Psoas muscle (tissue), 8 donors: ENCODE measurements at places on chromosomes 13 and 19. TPM values are rescaled to one million over a fixed set of nuclear protein-coding genes. Genes with fewer than 3 reads are reported as not detected.

The LHB gene
- not detected for total RNA-seq

The NCAN gene
- total RNA-seq, result not detected

The TMEM190 gene
- total RNA-seq, result not detected

The RGCC gene
- 23.5 TPM for total RNA-seq

The LGALS7 gene
- total RNA-seq, result not detected

The TEKTIP1 gene
- total RNA-seq, result not detected

The PSG6 gene
- not detected for total RNA-seq

The CCL25 gene
- total RNA-seq, result not detected

The PLIN5 gene
- total RNA-seq, result 61.7 TPM

The ZNF837 gene
- total RNA-seq, result 0.26 TPM

The ZNF560 gene
- not detected for total RNA-seq

The FLT3LG gene
- 3.2 TPM for total RNA-seq

The ZNF525 gene
- total RNA-seq, result 1.3 TPM

The WASF3 gene
- 7.8 TPM for total RNA-seq

The ANGPTL4 gene
- 46.9 TPM for total RNA-seq

The MBD3L3 gene
- total RNA-seq, result not detected

The CGB8 gene
- not detected for total RNA-seq

The DKKL1 gene
- not detected for total RNA-seq

The NTF4 gene
- 1.8 TPM for total RNA-seq

The GPR183 gene
- total RNA-seq, result 1.0 TPM

The NFIX gene
- 220 TPM for total RNA-seq

The ZNF649 gene
- 5.0 TPM for total RNA-seq

The NTN5 gene
- not detected for total RNA-seq

The ZNF616 gene
- total RNA-seq, result 3.6 TPM

The ZNF584 gene
- 9.5 TPM for total RNA-seq

The FBXO17 gene
- total RNA-seq, result 2.2 TPM

The B3GNT8 gene
- total RNA-seq, result 1.9 TPM

The NUFIP1 gene
- total RNA-seq, result 4.7 TPM

The NCR1 gene
- 0.32 TPM for total RNA-seq

The LRP3 gene
- 20.5 TPM for total RNA-seq

The ZNF792 gene
- total RNA-seq, result 1.5 TPM

The PCDH9 gene
- 2.1 TPM for total RNA-seq
